ENCODE measurements at places on chromosomes 13 and 19. TPM values are rescaled to one million over a fixed set of nuclear protein-coding genes. Genes with fewer than 3 reads are reported as not detected.

Gene FCER2
- not detected for total RNA-seq

GRCh38 chr13:113147206-113147605, 11.2 kb upstream of the PROZ start:
- no peak overlapping the region for H3K27ac ChIP-seq
- no peaks in the 10 kb centered on the region for H3K27me3 ChIP-seq
- no peak overlapping the region for H3K4me3 ChIP-seq
- H3K4me1 ChIP-seq: peaks cover 4% of the 10 kb centered on the region
- no peaks in the 10 kb centered on the region for H3K36me3 ChIP-seq
- no peak for DNase-seq

GRCh38 chr13:50627111-50627510, 216.4 kb downstream of the DLEU7 start:
- peaks cover 4% of the 10 kb centered on the region for H3K4me1 ChIP-seq
- H3K4me3 ChIP-seq: no peak overlapping the region

Gene LILRB4
- total RNA-seq: not detected

- H3K27me3 ChIP-seq: no peaks in the 10 kb centered on the region
- no peaks in the 10 kb centered on the region for H3K36me3 ChIP-seq
- no peaks in the 10 kb centered on the region for H3K4me1 ChIP-seq
- no peak for DNase-seq
These were observed 399.0 kb downstream of the PCDH9 start for GRCh38 chr13:66830940-66831716.

GRCh38 chr19:10899151-10899653, 27.8 kb downstream of the CARM1 start:
- no peak overlapping the region for H3K27ac ChIP-seq
- no peaks in the 10 kb centered on the region for H3K36me3 ChIP-seq
- no peaks in the 10 kb centered on the region for H3K4me1 ChIP-seq
- DNase-seq: no peak
- H3K4me3 ChIP-seq: no peak overlapping the region
- H3K27me3 ChIP-seq: no peaks in the 10 kb centered on the region

DNA sequence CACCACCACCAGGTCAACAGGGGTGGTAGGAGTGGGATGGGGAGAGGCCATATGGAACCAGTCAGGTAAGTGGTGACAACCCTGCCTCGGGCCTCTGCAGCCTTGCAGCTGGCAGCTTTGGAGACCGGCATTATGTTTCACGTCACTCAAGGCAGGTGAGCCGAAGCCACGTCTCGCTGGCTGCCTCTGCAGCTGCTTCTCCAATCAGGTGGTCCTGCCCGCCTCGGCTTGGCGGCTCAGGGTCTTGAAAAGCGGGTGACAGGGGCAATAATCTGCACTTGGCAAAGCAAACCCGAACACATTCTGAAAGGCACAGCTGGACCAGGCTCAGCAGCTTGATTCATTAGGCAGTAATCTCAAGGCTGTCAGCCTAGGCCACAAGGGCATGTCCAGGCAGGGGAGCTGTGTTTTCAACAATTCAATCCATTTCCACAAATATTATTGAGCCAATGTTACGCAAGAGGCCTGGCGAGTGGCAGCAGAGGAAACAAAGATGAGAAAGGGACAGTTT, 77.4 kb upstream of the PCDH8 start:
- H3K27ac ChIP-seq: no peak overlapping the region
- H3K27me3 ChIP-seq: no peaks in the 10 kb centered on the region
- no peak for DNase-seq
- H3K4me3 ChIP-seq: no peak overlapping the region
- H3K4me1 ChIP-seq: no peaks in the 10 kb centered on the region

Gene ZNF442
- 1.1 TPM for total RNA-seq

- no peak for DNase-seq
- H3K4me3 ChIP-seq: no peak overlapping the region
- H3K4me1 ChIP-seq: peaks cover 29% of the 10 kb centered on the region
- H3K27me3 ChIP-seq: no peaks in the 10 kb centered on the region
- no peaks in the 10 kb centered on the region for H3K36me3 ChIP-seq
- no peak overlapping the region for H3K27ac ChIP-seq
These were observed 47.7 kb upstream of the ATP12A start for GRCh38 chr13:24632382-24633121.

DNA sequence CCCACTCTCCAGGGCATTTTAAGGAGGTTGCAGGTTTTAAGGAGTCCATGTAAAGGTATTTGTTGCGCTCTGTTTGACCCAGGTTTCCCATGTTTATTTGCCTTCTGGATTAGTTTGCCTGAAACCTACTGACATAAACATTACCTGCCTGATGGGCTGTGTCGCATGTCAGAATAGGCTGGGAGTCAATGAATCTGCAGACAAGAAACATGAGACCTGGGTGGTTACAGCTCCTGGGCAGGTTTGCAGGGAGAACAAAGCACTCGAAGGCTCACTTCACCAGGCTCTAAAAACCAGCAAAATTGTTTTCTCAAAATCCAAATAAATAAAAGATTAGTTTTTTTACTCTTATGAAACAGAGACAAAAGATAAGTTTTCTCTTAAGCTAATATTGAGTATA, 114.4 kb upstream of the SERTM1 start:
- no peak overlapping the region for H3K4me3 ChIP-seq
- no peaks in the 10 kb centered on the region for H3K4me1 ChIP-seq
- H3K27ac ChIP-seq: no peak overlapping the region
- H3K36me3 ChIP-seq: no peaks in the 10 kb centered on the region
- H3K27me3 ChIP-seq: no peaks in the 10 kb centered on the region
- no peak for DNase-seq

DNA sequence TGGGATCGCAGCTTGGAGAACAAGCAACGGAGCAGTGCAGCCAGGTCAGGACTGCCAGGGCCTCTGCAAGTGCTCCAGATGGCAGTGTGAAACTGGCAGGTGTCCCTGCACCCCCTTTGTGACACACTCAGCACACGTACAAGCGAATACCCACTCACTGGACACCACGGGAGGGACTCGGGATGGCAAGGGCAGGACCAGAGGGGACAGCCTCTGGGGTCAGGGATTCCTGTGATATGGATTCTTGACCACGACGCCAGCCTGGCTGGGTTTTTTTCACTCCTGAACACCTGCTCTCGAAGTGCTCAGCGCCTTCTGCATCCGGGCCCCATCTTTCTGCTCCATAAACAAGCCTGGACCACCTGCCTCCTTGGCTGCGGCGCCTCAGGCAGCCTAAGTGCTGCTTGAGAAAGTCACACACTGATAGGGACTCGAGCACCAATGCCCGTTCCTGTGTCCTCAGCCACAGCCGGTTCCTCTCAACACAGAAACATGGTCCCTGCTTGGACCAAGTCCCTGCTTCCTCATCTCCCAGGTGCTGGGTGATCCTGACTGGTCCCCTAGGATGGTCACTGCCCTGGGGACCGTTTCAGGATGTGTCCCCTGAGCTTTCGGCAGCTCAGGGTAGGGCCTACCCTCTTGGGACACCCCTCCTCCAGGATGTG, 22.0 kb downstream of the ELAVL1 start:
- H3K4me1 ChIP-seq: peaks cover 24% of the 10 kb centered on the region
- no peaks in the 10 kb centered on the region for H3K27me3 ChIP-seq
- H3K36me3 ChIP-seq: peaks cover 88% of the 10 kb centered on the region
- no peak overlapping the region for H3K4me3 ChIP-seq
- no peak overlapping the region for H3K27ac ChIP-seq
